Mesenchymal stem cell (in vitro differentiated cells and primary cell): ENCODE measurements at places on chromosomes 1 and 21.

DNA sequence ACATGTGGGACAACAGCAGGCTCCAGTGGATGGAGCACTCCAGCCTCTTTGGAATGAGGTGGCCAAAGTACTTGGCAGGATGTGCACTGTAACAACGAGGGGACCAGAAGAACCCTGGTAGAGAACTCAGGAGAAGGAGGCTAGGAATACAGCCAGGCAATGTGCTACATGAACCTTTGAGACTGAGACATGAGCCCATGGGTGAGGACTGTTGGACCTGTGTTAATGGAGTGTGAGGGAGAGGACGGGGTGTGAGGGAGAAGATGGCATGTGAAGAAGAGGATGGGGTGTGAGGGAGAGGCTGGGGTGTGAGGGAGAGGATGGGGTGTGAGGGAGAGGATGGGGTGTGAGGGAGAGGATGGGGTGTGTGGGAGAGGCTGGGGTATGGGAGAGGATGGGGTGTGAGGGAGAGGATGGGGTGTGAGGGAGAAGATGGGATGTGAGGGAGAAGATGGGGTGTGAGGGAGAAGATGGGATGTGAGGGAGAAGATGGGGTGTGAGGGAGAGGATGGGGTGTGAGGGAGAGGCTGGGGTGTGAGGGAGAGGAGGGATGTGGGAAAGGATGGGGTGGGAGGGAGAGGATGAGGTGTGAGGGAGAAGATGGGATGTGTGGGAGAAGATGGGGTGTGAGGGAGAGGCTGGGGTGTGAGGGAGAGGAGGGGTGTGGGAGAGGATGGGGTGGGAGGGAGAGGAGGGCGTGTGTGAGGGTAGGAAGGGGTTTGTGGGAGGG, 62.3 kb upstream of the ARTN start:
- no peak for DNase-seq

DNA sequence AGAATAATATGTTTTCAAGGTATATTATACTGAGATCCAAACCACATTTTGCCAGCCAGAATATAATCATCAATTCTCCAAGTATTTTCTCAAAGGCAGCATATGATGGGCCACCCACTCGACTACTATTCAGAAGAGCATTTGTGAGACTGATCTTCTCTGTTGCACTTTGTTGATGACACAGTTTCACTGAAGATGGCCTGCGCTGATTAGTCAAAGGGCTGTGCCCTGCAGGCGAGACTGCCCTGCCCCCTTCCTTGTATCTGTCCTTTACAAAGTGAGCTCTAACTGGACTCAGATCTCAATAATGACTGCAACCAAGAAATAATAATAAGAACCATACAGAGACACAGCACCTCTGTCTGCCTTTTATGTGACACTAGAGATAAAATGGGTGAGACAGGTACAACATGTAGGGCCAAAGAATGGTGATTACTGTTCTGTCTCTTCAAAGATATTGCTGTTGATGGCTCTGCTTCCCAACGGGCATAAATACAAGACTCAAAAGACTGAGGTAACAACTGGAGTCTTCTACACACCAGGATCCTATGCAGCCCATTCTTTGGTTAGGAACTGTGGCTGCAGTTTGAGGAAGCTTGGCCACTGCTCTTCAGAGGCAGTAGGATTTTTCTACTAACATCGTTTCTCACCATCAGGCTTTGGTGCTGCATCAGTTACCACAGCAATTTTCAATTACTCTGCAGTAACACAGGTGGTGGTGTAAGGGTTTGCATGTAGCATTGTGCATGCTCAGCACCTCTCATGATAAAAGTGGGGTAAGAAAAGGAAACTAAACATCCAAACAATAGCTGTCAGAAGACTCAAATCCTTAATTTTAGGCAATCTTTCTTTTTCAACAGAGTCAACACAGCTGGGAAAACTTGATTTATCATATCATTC, 481.1 kb downstream of the PTBP2 start:
- peak; percentile 9 for DNase-seq

GRCh38 chr1:200038981-200039848, 11.7 kb downstream of the NR5A2 start:
- DNase-seq: peak; percentile 43

GRCh38 chr1:208418667-208419066, 174.5 kb upstream of the PLXNA2 start:
- no peak for DNase-seq

GRCh38 chr1:211915924-211916323, 85.4 kb upstream of the LPGAT1 start:
- no peak for DNase-seq

GRCh38 chr1:232678185-232678886, 48.4 kb upstream of the SIPA1L2 start:
- no peak for DNase-seq

DNA sequence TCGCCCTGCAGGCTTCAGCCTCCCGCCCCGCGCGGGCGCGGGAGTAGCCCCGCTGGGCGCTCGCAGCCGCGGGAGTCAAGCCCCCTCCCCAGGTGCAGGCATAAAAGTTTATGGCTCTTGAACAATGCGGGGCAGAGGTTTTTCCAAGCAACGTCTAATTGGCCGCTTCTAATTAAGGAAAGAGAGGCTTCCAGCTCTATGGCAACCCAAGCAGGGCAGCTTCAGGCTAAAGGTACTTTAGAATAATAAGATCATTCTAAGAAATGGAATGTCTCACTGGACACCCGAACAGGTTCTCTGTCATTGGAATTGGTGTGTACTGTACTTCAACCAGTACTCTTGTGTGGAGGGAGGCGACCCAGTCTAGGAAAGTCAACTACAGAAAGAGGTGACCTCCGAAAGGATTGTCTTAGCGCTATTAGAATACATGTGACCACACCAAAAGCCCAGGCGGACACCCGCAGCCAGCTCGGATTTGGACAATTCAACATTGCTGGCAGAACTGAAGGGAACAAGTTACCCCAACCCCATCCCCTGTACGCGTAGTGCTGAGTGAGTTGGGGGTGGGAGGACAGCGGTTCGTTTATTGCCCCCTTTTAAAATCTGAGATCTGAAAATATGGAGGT, 12.5 kb downstream of the NR5A2 start:
- DNase-seq: no peak
